Kidney (tissue), 22 donors: ENCODE measurements at places on chromosomes 11 and 22. TPM values are rescaled to one million over a fixed set of nuclear protein-coding genes. Genes with fewer than 3 reads are reported as not detected.
A peak's percentile ranks its signal among the peaks of the same experiment; 100 is the strongest.

GRCh38 chr11:76226626-76227025 lies 20.3 kb upstream of the WNT11 start:
- H3K4me1 ChIP-seq: no peaks in the 10 kb centered on the region
- no peak overlapping the region for H3K4me3 ChIP-seq
- no peak for DNase-seq

GRCh38 chr11:15048616-15049015 lies 24.8 kb upstream of the CALCB start:
- H3K27ac ChIP-seq: no peak overlapping the region
- H3K36me3 ChIP-seq: no peaks in the 10 kb centered on the region
- no peaks in the 10 kb centered on the region for H3K27me3 ChIP-seq

DNA sequence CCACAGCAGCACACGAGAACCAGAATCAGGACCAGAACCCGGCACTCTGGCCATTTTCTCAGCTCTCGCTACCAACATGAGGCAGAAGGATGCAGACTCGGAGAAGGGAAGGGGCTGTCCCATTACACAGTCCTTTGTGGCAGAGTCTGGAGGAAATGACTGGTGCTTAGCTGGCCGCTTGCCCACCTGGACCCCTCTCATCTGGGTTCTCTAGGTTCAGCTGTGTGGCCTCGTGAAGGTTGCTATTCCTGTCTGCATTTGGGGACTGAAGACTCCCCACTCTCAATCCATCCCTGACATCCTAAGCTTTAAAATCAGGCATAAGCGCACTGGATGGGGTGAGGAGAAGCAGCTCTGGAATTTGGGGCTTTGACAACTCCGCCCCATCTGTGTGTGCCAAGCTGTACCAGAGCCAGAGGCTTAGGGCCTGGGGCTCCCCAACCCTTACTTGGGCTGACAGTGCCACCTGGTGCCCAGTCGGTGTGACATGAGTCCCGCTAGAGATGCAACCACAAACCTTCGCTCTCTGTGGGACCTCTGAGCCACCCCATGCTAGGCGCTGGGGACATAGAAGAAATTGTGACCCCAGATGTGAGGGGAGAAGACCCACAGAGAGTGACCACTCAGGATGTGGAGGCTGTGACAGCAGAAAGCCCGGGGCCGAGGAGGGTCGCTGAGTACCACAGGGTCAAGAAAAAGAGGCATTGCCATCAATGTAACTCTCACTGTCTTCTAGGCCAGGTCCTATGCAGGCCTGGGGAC lies 35.8 kb upstream of the FCHSD2 start:
- no peaks in the 10 kb centered on the region for H3K27me3 ChIP-seq
- peak; percentile 88 for DNase-seq
- H3K4me1 ChIP-seq: peaks cover 2% of the 10 kb centered on the region
- no peak overlapping the region for H3K4me3 ChIP-seq
- H3K36me3 ChIP-seq: no peaks in the 10 kb centered on the region
- H3K27ac ChIP-seq: peak overlapping the region; percentile 50

- H3K27me3 ChIP-seq: no peaks in the 10 kb centered on the region
- no peaks in the 10 kb centered on the region for H3K4me1 ChIP-seq
- H3K36me3 ChIP-seq: no peaks in the 10 kb centered on the region
- no peak overlapping the region for H3K4me3 ChIP-seq
Measured at GRCh38 chr11:67640021-67640757, 626 bp upstream of the TBX10 start.

- H3K27ac ChIP-seq: no peak overlapping the region
- no peaks in the 10 kb centered on the region for H3K36me3 ChIP-seq
- peaks cover 5% of the 10 kb centered on the region for H3K4me1 ChIP-seq
Measured at GRCh38 chr11:44763121-44763820, 36.5 kb downstream of the TSPAN18 start.

- peaks cover 12% of the 10 kb centered on the region for H3K36me3 ChIP-seq
- H3K27me3 ChIP-seq: no peaks in the 10 kb centered on the region
- H3K4me1 ChIP-seq: no peaks in the 10 kb centered on the region
- no peak for DNase-seq
Measured at GRCh38 chr11:16744128-16744725, 5.8 kb downstream of the C11orf58 start.

DNA sequence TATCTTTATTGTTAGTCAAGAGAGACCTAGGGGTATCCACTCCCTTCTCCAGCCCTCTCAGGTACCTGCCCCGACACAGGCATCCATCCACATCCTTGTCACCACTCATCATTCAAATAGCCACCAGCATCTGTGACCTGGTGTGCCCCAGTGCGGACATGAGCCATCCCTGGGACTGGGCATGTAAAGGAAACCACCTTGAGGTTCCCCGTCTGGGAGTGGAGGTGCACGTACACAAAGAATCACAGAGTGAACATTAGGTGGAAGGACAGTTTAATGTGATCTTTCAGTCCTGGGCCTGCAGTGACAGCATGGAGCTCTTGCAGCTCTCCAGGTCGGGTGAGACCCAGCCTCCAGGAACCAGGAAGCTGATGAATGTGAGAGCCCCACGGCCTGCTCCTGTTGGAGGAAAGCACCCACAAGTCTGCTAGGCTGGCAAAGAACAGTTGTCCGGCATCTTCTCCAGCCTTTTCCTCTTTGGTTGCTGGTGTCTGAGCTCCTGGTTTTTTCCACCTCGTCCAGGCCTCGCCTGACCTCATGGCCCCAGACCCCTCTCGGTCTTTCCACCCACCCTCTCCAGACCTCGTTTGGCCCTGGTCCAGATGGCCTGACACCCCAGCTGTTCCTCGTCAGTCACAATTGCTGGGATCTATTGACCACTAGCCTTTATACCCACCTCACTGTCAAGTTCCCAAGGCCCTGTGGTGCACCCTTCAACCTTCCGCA lies 16.5 kb downstream of the PSMD13 start:
- H3K36me3 ChIP-seq: peaks cover 6% of the 10 kb centered on the region
- H3K27ac ChIP-seq: no peak overlapping the region
- no peaks in the 10 kb centered on the region for H3K27me3 ChIP-seq

DNA sequence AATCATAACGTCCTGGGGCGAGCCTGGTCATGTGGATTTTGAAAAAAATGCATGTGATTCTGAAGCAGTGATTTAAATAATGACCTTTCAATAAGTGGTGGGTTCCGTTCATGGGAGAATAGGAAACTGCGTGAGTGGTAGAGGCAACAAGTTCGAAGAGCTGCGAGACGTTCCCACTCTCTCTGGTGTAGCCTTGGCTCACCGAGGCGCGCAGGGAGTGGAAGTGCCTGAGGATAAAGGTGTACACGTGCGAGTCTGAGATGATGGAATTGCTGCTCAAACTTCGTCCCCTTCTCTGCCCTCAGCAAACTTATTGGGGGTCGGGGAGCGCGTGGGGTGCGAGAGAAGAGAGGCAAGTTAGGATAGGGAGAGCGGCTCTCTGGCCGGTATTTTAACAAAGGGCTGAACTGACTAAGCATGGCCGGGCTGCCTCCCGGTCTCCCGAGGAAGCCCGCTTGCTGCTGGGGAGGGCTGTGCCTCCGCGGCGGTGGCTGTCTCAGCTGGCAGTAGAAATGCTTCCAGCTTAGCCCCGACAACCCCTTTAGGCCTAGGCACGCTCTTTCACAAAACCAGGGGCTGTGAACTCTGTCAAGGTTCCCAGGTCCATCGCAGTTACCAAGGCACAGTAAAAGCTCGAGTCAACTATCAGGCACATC lies 875 bp upstream of the STT3A start:
- peaks cover 9% of the 10 kb centered on the region for H3K4me1 ChIP-seq
- H3K36me3 ChIP-seq: no peaks in the 10 kb centered on the region
- H3K27me3 ChIP-seq: no peaks in the 10 kb centered on the region
- peak overlapping the region; percentile 89 for H3K4me3 ChIP-seq
- peak; percentile 60 for DNase-seq
- peak overlapping the region; percentile 98 for H3K27ac ChIP-seq

GRCh38 chr22:23193882-23194281 lies 13.6 kb downstream of the BCR start:
- no peak overlapping the region for H3K4me3 ChIP-seq
- DNase-seq: no peak
- no peaks in the 10 kb centered on the region for H3K36me3 ChIP-seq
- H3K4me1 ChIP-seq: no peaks in the 10 kb centered on the region
- peak overlapping the region; percentile 55 for H3K27ac ChIP-seq

DNA sequence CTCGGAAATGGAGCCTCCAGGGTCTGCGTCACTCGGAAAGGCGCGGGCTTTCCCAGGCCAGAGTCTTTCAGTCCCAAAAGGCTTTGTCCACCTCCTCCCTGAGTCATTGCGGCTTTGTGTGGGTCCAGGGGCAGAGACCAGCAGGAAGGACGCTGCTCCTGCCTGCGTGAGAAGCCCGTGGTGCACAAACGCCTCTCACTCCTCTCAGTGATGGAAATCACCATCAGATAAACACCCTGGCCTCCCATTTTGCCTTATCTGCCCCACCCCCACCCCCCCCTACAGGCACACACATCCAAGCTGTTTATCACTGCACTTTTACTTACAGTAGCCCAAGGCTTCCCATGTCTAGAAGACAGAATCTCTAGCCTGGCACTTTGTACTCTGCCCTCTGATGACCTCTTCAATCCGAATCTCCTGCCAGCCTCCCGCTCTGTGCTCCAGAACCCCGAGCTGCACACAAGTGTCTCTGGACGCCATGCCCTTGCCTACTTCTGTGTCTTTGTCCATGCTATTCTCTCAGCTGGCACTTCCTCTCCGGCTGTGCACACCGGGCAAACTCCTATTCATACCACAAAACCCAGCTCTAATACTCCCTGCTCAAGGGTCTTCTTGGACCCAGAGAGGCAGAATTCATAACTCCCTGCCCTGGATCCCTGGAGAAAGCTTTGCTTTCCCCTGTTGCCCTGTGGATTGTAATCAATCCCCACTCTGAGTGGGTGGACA lies 954.6 kb downstream of the TBC1D22A start:
- no peaks in the 10 kb centered on the region for H3K4me1 ChIP-seq
- H3K4me3 ChIP-seq: no peak overlapping the region
- H3K27me3 ChIP-seq: no peaks in the 10 kb centered on the region
- no peaks in the 10 kb centered on the region for H3K36me3 ChIP-seq

DNA sequence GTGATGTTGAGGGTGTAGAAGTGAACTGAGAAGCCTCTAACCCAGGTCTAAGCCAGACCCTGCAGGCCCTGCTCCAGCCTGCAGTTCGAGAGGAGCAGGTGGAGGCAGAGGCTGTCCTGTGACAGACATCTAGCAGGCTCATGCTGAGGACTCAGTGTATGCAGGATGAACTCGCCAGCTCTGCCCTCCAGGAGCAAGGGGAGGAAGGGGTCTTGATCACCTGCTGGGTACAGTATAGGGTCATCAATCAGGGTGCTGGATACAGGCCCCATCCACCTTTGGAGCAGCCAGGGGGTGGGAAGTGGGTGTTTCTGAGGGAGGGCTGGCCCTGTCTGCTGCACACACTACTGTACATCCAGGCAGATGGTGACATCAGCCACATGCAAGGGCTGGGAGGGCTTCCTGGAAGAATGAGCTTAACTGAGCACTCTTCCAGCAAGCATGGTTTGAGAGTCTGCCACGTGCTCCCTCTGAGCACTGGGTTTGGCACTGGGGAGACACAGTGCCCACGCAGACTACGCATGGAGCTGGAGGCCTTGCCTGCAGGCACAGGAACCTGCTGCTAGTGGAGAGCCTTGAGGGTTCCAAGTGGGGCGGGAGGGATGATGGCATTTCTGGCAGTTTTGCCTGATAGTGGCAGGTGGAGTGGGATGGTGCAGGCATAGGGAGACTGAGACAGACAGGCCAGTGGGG lies 9.2 kb downstream of the MAPK8IP1 start:
- no peaks in the 10 kb centered on the region for H3K27me3 ChIP-seq
- DNase-seq: no peak
- no peak overlapping the region for H3K27ac ChIP-seq

DNA sequence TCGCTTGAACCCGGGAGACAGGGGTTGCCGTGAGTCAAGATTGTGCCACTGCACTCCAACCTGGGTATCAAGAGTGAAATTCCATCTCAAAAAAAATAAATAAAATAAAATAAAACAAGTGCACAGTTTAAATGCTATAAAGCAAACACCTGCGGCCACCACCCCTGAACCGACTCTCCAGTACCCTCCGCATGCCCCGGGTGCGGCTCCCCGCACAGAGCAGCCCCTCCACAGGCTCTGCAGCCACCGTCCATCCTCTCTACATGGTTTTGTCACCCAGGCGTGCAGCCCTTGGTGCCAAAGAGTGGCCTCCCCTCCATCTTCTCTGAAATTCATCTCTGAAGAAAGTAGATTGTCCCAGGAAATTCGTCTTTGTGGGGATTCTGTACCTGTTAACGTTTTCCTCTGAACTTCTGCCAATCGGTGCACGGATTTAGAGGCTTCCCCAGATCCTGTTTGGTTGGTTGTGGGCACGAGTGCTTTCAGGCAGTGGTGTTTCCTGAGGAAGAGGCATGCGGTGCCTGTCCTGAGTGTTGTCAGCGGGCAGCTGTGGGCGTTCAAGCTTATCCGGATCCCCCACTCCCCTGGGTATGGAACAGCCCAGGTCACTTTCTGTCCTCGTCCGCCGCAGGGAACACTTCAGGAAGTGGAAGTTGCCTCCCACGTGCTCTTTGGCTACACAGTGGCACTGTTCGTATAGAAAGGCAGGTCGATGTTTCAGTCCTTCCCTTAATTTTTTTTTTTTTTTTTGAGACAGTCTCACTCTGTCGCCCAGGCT lies 4.1 kb downstream of the MIOX start:
- peaks cover 4% of the 10 kb centered on the region for H3K36me3 ChIP-seq
- H3K4me1 ChIP-seq: peaks cover 7% of the 10 kb centered on the region
- peak; percentile 66 for DNase-seq
- no peaks in the 10 kb centered on the region for H3K27me3 ChIP-seq
- H3K27ac ChIP-seq: no peak overlapping the region
- no peak overlapping the region for H3K4me3 ChIP-seq

DNA sequence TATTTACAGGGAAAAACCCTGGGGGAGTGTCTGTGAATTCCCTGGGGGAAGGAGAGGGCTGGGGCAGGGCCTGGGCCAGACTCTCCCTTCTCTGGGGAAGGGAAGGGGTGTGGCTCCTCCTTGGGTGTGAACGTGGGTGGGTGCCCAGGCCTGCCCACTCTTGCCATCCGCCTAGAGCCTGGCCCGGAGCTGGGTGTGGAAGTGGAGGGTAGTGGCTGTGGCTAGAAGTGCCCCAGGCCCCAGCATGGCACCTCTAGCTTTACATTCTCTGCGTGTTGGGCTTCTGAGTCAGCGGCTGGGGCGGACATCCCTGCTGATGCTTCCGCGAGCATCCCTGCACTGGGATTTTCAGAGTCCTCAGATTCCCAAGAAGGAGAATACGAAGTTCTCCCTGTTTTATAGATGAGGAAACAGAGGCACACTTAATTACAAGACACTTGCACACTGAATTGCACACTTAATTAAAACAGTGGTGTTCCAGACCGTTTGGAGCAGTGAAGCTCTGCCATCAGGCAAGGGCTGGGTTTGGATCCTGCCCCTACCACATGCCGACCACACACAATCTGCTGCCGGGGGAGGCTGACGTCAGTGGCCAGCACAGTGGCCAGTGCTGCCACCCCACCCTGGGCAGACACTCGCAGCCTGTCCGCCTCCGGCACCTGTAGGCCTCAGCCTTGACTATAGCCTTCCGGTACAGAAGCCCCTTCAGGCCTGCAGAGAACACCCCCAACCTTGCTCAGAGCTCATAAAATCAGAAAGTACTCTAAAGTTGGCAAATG lies 7.6 kb downstream of the BAD start:
- H3K4me3 ChIP-seq: no peak overlapping the region
- no peak for DNase-seq
- peaks cover 2% of the 10 kb centered on the region for H3K4me1 ChIP-seq

EFEMP2 gene
- total RNA-seq: 64.2 TPM

BRSK2 gene
- total RNA-seq: 1.2 TPM

NAV2 gene
- total RNA-seq: 37.7 TPM

NFAM1 gene
- total RNA-seq: 7.9 TPM

OR4D5 gene
- total RNA-seq: not detected

TTC28 gene
- 40.2 TPM for total RNA-seq

VPREB1 gene
- total RNA-seq: not detected
